ENCODE measurements at places on chromosomes 7 and 10.

DNA sequence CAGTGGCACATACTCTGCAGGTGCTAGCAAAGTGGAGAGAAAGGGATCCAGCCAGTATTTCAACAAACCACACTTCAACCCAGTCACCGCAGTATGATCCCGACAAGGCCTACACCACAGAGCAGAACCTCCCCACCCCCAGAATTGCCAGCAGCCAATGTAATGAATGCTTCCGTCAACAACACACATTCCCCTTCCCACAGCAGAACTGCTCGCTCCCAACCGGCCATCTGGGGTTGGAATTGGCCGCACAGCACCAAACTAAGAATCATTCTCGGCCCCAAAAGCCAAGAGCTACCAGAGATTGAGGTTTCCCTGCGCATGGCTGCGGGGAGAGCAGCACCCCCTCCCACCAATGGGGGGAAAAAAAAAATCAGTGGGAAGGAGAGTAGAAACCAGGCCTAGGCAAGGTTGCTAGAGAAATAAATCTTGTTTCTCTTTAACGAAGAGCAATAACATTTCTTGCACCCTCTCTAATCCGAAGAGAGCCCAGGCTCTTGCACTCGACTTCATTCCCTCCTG lies 1.1 kb downstream of the WASL start:
- peak; percentile 40 for DNase-seq

DNA sequence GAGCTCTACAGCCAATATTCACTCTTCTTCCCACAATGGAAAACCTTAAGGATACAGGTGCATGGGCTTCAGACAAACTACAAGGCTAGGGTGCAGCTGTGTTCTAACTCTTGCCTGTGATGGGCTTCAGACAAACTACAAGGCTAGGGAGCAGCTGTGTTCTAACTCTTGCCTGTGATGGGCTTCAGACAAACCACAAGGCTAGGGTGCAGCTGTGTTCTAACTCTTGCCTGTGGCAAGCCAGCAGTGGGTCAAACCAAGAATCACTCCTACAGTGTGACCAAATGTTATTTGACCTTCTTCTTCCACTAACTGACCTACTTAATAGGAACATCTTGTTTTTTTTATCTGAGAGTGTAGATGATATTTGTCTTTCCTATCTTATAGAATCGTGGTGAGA lies 7.4 kb downstream of the SORCS1 start:
- DNase-seq: no peak

- no peak for DNase-seq
Measured at GRCh38 chr10:132898391-132899053, 43.8 kb downstream of the CFAP46 start.

DNA sequence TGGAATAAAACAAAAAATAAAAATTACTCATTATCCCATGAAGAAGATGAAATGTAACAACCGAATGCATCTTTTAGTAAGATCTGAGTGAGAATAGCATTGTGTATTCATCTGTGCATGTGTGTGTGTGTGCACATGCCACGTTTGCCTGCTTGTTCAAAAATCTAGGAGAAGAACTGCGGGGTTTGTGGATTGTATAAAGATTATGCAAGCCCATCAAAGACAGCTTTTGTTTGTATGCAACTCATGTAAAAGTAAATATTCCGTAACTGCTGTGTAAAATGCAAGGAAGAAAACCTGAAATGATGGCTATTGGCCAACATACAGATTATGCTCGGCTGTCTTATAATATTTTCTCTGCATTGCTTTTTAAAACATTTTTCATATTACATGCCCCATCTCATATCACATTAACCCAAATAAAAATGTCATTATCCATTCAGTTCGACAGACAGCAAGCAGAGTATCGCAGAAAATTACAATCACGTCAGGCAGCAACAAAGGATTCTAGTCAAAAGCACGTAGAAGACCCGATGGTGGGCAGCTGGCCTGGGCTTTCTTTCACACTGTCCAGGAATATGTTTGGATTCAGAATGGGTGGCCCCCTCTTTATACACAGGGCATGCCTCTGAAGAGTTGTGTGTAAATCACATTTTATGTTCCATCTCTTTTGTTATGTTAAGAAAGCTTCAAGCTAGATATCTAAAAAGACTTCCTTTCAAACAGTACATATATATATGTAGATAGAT lies 114.0 kb downstream of the PARP12 start:
- DNase-seq: no peak

- DNase-seq: peak; percentile 5
Measured at GRCh38 chr10:123038782-123039631, 30.2 kb downstream of the ACADSB start.

GRCh38 chr10:124652200-124652599 lies 92.0 kb downstream of the FAM53B start:
- DNase-seq: no peak

DNA sequence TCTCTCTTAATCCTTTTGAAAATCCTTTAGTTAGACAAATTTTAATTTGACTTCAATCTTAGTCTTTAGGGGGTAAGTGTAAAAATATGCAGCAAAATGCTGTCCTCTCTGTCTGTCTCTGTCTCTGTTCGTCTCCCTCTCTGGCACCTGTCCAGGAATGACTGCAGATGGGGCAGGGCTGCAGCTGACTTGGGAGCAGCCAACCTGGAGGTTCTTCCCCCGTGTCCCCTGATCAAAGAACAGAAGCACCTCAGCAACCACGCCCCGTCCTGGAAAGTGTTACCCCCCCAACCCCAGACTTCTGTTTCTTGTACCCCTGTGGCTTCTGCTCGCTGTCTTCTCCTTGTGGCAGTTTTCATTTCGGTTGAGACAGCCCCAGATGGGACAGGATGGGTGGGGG lies 141.6 kb upstream of the NPS start:
- DNase-seq: no peak

DNA sequence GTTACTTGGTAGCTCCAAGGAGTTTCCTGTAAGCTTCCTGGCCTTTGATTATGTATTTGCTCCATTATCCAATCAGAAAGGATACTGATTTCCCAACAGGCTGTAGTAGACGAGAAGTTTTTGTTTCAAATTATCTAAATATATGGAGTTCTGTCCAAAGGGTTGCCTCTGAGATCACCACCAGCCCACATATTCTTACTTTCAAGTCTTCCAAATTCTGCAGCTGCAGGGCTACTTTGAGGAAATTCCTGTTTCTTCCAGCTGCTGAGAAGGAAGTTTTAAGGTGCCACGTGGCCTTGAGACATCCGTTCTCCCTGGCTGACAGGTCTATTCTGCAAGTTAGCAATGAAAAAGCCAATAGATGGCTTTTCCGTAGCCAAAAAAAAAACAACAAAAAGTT lies 286.0 kb downstream of the TWIST1 start:
- no peak for DNase-seq
